ENCODE measurements at places on chromosomes 12 and 14.

- no peak for DNase-seq
Observed at GRCh38 chr12:16198884-16199283, 78.6 kb downstream of the SLC15A5 start.

DNA sequence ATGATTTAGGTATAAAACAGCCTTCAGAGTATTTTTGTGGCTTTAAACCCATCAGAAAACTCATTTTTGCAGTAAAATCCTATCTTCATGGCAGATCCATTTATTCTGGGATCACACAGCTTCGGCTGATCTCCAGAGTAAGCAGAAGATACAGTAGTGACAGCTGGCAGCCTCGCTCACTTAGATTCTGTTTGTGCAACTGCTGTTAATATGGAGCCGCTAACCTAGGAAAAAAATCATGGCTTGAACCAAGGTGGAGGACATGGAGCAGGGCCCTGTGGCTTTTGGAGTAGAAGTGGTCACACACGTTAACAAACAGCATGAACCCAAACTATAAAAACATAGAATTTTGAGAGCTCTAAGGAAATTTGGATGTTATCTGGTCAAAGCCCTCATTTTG, 137.2 kb upstream of the ARHGAP5 start:
- DNase-seq: no peak

DNA sequence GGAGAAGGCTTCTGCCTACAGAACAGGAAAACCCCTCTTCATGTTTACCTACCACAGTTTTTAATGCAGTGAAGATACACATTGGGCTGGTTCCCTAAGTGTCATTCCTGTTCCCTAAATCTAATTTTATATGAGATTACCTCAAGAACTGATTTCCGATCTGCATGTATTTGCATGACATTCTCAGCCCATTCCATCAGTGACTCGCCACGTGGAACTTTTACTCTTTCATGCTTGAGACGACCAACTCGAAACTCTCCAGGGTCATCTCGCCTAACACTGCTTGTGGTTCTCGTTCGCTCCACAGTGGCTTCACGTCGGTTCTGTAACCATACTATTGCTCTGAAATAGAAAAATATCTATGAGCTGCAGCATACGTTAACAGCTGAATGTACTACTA, 83.1 kb upstream of the STRN3 start:
- no peak for DNase-seq

- no peak for DNase-seq
Observed at GRCh38 chr12:34212651-34213050, 190.4 kb downstream of the ALG10 start.

GRCh38 chr12:105382771-105383622, 52.5 kb downstream of the C12orf75 start:
- peak; percentile 74 for DNase-seq

GRCh38 chr14:66311990-66312389, 174.2 kb upstream of the CCDC196 start:
- no peak for DNase-seq

GRCh38 chr14:75725481-75725880, 64.4 kb downstream of the TTLL5 start:
- no peak for DNase-seq

GRCh38 chr12:46266382-46266791, 2.5 kb downstream of the SLC38A1 start:
- DNase-seq: no peak

GRCh38 chr14:56524971-56525677, 54.5 kb upstream of the TMEM260 start:
- DNase-seq: no peak

DNA sequence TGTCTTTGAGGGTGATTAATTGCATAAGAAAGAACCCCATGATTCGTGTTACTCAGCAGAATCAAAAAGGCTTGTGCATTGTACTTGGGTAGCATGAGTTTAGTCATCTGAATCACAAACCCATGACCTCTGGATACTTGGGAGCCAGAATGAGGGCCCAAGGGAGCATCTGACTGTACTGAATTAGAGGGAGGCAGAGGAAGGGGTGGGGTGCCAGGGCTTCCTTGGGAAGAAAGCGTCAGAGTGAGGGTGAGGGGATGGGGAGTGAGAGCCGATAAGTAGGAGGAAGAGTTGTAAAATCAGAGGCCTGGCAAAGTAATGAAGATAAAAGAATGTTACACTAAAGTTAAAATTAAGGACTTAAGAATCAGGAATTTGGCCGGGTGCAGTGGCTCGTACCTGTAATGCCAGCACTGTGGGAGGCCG, 29.8 kb downstream of the GPRC5D start:
- DNase-seq: peak; percentile 33

- DNase-seq: no peak
Observed at GRCh38 chr14:53460544-53460943, 307.4 kb upstream of the DDHD1 start.

- DNase-seq: no peak
Observed at GRCh38 chr12:122987086-122987951, 6.8 kb downstream of the ARL6IP4 start.

DNA sequence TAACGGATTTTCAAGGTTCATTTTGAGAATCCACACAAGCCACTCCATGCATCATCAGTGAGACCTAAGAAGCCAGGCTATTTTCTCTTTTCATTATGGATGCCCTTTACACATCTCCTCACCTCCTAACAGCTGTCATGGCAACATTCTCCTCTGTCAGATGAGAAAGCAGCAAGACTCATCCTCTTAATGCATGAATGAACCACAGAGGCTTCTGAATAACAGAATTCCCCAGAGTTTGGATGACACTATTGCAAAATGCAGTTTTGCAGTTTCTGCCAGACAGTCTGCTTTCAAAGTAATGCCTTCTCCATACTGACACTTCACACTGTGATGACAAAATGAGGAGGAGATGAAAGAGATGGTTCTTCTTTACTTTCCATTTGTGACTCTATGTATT, 286.7 kb upstream of the GRIP1 start:
- DNase-seq: no peak

Data from HFFc6 (cell line).